ENCODE measurements at places on chromosomes 16 and 17.

DNA sequence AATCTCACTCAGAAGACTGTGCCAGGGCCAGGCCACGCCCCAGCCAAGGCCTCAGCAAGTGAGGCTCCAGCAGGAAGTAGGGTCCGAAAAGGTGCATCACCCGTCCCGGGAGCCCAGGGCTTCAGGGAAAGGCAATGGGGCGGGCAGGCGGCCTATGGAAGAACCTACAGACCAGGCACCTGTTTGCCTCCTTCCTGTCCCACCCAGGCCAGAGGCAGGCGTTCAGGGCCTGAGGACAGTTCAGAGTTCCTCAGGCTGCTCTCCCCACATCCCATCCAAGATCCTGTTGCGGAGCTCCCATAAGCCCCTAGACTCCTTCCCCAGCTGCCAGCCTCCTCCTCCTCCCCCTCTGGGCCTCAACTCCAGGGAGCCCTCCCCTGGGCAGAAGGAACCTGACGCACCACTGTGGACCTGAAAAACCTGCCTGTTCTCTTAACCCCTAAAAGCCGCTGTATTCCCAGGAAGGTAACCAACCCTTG, 2.3 kb downstream of the CLUH start:
- no peak for DNase-seq

GRCh38 chr16:19840524-19841110, 44.0 kb downstream of the GPRC5B start:
- no peak for DNase-seq

GRCh38 chr17:67043283-67043682, 1.1 kb upstream of the CACNG1 start:
- no peak for DNase-seq

DNA sequence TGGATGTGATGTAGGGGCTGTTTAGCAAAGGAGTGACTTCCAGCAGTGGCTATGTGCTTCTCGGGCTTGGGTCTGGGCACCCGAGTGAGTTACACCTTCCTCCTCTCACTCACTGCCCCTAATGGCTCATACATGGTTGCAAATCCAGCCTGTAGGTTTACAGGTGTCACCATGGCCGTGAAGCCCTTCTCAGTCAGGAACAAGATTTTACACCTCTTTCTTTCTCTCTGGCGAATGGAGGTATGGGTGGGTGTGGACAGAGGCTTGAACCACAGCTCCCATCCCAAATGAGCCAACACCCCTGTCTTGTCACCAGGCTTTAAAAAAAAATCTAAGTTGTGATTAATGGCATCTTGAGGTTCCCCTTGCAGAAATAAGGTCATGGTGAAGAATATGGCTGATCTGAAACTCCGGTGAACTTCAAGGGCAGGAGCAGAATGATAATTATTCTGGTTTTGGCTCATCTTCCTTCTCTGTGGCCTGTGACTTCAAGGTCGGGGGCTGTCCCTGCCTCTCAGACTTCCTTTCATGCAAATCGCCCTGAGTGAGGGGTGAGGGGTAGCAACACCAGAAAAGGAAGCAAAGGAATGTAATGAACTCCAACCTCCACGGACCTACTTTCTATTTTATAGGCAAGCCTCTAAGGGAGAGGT, 331.2 kb downstream of the MAF start:
- DNase-seq = peak; percentile 75

DNA sequence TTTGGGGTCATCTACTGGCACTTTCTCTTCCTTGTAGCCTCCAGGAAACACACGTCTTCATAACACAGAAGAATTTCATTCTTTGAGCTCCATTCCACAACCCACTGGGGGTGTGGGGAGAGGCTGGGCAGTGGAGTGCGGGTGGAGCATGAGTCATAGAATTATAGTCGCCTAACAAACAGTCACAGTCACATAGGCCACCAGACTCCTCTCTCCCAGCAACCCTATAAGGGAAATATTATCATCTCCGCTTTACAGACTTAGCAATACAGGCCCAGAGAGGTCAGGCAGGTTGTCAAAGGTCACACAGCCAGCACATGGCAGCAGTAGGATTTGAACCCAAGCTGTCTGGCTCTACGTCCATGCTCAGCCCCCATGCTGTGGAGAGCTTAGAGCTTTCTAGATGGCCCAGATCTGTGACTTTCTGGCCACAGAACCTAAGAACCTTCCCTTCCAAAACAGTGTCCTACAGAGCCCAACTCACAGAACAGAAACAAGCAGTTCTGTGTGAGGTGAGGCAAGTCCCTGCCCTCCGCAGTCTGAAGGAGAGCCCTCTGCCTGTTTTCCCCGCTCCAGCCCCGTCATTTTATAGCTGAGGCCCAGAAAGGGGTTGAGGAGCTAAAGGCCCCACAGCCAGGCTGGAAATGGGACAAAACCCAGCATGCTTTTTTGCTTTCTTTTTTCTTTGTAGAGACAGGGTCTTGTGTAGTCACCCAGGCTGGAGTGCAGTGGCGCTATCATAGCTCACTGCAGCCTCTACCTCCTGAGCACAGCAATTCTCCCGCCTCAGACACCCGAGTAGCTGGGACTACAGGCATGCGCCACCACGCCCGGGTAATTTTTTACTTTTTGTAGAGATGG, 10.7 kb upstream of the LITAF start:
- no peak for DNase-seq

- DNase-seq = no peak
These were observed 237.5 kb upstream of the SALL1 start for GRCh38 chr16:51388516-51388951.

DNA sequence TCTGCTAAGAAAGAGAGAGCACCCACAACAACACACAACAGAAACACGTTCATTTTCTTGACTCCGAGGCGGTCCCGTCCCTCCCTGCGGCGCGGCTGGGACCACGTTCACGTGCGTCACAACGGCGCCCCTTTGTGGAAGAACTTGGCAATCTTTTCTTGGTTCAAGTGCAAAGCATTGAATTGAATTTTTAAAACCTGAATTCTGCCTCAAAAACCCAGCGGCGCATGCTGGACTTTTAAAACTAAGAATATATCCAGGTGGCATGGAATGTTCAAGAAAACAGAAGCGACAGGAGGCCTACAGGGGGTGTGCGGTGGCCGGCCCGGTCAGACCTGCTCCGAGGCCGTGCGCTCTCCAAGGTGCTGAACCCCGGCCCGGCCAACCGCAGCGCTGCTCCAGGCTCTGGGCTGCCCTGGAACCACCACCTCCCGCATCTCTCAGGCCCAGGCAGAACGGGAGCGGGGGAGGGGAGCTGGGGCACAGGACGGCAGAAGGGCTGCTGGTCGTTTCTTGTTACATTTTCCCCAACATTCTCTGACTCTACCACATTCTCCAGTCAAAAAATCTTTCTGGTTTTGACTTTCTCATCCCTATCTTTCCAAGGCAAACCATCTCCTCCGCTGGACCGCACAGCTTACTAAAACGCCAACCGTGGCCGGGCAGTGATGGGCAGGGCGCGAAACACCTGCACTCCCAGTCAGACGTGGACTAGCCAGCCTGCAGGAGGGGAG, 3.4 kb upstream of the HEXD start:
- peak; percentile 86 for DNase-seq

GRCh38 chr16:89242795-89243200, 25.3 kb downstream of the ZNF778 start:
- no peak for DNase-seq

DNA sequence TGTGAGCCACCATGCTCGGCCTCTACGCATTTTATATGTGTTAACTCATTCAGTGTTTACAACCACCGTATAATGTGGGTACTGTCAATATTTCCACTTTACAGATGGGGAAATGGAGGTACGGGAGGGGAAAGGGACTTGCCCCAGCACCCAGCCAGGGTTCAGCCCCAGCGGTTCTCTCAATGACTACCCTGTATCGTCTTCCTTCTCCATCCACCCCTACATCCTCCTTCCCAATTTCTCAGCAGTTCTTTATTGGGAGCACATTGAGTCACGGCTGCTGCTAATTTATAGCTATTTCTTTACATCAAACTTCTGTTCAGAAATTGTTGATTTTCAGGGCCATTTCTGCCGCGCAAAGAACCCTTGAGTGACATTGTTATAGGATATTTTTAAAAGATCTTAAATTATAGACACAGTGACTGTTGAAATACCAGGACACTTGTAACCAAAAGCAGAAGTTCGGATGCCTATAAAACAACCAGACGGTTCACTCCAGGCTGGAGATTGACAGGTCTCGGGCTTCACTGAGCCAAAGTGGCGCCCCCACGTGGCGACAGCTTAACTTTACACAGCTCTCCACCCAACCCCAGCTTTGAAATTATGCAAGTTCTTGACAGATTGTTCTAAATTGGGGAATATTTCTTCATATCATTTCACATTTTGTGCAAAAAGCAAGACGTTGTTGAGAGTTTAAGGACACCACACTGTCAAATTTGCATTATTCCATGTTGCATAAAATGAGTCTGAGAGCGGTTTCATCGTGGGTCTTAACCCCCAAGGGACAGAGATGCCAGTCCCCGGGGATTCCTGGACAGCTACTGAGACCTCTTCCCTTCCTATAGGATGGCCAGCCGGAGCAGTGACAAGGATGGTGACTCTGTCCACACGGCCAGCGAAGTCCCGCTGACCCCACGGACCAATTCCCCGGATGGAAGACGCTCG, 11.8 kb downstream of the SYT17 start:
- peak; percentile 81 for DNase-seq

- no peak for DNase-seq
These were observed 182.0 kb downstream of the SEC14L1 start for GRCh38 chr17:77322514-77323412.

DNA sequence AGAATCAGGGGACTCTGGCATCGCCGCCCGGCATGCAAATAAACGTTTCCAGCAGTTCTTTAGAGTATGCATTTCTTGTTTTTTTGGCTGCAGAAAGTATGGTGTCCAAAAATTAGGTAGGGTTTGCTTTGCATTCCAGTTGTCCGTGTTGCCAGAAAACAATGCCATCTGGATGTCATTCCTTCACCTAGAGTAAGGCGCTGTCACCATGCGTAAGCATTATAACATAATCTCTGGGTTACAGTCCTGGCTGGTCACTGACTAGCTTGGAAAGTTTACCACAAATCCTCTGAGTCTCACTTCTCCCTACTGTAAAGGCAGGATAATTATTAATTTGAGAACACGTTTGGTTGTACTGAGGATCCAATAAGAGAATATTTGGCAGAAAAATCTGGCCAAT, 457.7 kb downstream of the XYLT1 start:
- DNase-seq = no peak

DNA sequence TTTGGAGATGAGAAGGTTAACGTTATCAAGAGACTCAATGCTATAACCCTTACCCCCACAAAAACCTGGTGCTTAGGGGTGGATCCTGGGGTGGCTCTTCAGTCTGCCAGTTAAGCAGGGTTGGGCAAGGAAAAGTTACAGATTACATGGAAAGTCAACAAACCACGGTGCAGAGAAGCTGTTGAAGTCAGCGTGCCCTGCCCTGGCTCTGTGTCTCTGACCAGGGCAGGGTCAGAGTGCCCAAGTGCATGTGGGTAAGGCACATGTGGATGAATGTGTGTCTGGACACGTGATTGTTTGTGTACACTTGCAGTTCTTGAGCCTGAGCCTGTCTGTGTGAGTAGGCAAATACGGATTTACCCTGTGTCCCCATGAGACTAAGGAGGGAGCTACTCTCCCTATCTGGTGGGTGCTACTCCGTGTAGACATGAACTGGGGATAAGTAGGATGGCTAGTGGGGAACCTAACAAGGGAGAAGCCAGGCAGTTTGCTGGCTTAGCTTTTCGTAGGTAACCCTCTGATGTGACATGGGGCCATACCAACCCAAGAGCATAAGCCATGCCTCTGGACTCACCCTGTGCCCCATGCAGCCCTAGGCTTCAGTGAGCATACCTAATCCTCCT, 5.5 kb downstream of the IGFBP4 start:
- no peak for DNase-seq

All from activated CD8-positive, alpha-beta memory T cell treated with anti-CD3 and anti-CD28 coated beads, Interleukin-2, amount 50 U/mL, for 48 hours (primary cell).